ENCODE measurements at places on chromosomes 5 and 9.

DNA sequence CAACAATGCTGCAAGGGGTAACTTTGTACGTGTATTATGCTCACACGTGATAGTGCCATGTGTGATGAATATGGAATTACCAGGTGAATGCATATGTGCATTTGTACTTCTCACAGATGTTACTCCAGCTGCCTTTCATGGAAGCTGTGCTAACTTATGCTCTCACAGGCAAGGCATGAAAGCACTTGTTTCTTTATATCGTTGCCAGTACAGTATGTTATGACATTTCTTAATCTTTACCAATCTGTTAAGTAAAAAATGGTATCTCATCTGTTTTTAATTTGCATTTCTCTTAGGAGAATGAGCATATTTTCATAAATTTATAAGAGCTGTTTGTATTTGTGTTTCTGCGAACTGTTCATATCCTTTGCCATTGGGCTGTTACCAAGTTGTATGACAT, 311.8 kb upstream of the DMRT1 start:
- no peak for DNase-seq

- DNase-seq, result no peak
Observed at GRCh38 chr9:94526951-94527350, 27.9 kb upstream of the PCAT7 start.

- no peak for DNase-seq
Observed at GRCh38 chr5:133993185-133993936, 11.4 kb downstream of the VDAC1 start.

- no peak for DNase-seq
Observed at GRCh38 chr5:54837981-54838380, 147.4 kb downstream of the ESM1 start.

DNA sequence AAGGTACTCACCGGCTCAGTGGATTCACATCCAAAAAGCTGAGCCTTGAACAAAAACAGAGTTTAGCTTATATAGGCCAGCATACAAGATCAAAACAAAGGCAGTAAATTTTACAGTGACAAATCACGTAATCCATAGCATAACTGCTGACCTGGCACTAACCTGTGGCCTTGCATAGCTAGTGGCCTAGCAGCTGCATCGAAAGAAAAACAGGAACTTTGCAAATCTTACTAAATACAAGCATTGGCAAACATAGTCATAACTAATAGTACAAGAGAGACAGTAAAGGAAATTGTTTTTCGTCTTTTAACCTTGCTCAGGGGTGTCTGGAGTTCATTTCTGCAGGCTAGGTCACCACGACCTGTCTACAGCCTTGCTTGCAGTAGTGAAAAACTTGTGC, 4.8 kb downstream of the HSDL2 start:
- DNase-seq, result no peak

DNA sequence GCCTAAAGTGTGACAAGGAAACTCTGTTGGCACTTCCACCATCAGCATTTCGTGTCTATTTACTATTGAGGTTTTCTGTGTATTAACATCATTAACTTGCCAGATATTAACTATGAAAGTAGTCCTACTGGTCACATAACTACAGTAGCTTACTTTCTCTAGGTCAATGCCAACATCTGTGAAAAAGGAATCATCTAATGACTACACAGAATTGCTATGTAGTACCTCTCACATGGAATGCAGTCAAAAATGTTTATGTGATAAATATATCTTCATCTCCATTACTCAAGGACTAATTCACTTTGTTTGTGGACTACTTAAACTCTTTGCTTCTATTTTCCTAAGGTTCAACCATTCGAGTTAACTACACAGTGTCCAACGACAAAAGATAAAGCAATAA, 2.1 kb downstream of the SCAI start:
- DNase-seq, result no peak

DNA sequence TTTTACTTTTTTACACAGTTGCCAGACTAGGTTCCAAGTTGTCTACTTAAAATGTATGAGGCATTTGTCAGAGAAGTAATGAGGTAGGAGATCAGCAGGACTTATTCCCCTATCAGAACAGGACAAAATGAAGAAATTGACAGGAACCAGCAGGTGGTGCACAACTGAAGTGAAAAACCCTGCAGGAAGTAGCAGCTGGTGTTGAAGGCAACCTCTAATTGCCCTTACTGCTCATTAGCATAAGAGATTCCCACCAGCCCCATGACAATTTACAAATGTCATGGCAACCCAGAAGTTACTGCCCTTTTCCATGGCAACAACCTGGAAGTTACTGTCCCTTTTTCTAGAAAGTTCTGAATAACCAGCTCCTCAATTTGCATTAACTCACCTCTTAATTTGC, 5.4 kb downstream of the PCDHB15 start:
- no peak for DNase-seq

DNA sequence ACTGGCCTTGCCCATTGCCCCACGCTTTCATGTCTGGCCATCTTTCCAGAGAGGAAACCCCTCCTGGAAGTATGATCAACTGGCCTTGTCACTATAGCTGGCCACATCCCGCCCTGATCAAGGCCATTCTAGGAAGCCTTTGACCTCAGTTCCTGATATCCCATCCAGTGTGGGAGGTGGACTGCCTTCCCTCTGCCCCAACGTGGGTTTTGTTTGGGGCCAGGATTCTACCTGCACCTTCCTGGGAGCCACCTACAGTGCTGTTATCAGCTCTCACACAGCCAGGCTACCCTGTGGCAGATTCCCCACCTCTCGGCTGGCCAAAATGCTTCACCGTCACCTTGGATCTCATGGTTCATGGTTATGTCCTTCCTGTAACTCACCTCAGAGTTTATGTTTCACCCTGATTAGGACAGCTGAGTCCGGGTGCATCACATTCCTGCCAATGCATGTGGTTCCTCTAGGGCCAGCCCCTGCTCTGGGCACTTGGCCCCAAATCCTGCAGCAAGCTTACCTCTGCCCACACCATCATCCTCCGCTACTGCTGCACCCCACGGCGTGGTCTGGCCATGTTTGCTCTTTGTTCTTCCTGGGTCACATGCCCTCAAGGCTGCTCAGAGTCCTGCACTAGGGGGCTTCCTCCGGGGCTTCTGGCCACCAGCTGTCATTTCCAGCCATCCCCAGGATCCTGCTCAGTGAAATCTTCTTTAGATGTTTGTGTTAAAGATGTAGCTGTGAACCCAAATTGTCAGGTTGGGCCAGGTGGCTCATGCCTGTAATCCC, 24.2 kb upstream of the S1PR3 start:
- DNase-seq, result no peak

DNA sequence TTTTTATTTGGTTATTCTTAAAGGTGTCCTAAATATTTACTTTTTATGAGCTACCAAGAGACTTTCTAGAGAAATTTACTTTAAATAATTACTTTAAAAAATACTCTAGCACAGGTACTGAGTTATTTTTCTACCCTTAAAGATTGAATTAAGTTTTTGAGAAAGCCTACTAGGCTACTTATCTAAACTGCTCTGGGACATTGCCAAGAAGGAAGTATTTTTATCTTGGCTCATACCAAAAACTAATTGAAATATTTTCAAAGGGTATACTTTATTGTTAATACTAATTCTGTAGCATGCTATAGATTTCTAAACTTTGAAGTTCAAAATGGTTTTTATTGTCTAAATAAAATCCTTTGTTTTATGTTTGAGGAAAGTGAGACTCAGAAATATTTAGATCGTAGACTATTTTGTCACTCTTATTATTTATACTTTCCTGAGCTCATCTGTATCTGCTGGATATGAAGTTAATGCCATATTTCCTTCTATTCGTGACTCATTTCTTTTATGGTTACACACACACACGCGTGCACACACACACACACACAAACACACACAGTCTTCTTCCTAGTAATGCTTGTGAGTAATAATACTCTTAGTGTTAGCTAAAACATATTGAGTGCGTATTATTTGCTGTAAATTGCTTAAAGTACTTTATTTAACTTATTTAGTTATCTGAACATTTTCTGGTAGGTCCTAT, 89.5 kb downstream of the MAN2A1 start:
- DNase-seq, result no peak

DNA sequence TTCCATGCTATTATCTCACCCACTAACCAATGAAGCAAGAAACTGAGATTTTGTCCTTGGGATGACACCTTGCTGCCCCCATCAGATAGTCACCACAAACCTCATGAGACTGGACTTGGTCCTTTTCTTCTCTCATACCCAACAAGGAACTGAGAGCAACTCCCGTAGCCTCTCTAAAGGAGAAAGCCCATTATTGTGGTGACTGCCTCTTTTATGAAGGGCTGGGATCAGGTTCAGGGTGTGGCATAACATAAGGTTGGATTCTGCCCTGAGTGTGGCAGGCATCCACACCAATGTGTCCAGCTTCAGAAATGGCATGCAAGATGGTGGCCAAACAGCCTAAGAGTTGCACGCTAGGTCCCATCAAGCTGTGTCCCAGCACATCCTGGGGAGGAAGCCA, 1.3 kb upstream of the ACTL7A start:
- no peak for DNase-seq

DNA sequence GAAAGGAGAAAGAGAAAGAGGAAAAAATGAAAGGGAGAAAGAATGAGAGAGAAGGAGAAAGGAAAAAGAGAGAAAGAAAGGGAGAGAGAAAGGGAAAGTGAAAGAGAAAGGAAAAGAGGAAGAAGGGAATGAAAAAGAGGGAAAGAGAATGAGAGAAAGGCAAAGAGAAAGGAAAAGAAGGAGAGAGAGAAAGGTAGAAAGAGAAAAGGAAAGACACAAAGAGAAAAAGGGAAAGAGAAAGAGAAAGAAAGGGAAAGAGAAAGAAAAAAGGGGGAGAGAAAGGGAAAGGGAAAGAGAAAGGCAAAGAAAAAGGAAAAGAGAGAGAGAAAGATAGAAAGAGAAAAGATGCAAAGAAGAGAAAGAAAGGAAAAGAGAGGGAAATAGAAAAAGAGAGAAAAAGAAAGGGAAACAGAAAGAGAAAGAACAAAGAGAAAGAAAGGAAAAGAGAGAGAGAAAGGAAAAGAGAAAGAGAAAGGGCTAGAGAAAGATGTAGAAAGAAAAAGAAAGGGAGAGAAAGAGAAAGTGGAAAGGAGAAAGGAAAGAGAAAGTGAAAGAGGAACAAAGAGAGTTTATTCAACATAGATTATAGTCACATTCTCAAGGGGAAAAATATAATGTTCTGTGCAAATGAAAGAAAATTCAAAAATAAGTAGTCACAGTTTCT, 165.2 kb downstream of the TMEM38B start:
- no peak for DNase-seq

GRCh38 chr9:107734256-107735013, 244.9 kb upstream of the KLF4 start:
- no peak for DNase-seq

GRCh38 chr5:96096724-96097123, 135.1 kb upstream of the ELL2 start:
- no peak for DNase-seq

DNA sequence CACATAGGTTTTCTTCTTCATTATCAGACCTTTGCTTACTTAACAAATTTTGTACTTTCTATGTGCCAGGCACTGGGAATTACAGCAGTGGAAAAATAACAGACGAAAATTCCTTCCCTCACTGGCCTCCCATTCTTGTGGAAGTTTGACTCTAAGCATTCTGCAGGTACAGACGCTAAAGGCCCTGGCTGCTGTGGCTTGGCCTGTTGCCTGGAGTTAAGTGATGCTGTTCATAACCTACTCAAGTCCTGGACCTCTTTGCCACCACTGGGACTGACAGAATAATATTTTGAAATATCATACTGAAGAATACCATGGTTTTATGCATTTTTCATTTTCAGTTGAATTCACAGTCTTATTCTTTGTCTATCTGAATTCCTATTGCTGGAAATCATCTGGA, 97.3 kb upstream of the SPATA31C2 start:
- DNase-seq, result no peak

DNA sequence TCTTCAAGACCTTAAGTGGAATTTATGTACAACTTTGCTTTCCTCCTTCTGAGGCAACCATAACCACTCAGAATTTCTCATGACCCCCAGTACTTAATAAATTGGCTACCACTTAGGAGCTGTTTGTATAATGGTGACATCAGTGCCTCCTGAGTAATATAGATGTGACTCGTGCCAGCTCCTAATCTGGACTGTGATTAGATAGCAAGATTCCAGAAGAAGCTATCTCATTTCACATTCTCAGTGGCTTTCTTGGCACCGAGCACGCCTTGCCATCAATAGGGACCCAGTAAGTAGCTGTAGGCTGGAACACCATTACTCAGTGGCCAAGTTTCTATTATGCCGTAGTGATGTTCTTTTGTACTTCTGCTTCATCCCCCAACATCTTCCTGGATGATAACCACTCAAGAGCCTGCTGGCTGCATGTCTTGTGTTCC, 228.8 kb downstream of the CD180 start:
- DNase-seq, result no peak

GRCh38 chr5:154478224-154478565, at the start of gene HAND1:
TSS of gene HAND1 (minus strand) at chr5:154478227. CDS start at chr5:154478008, 219 bp downstream.
- no peak for DNase-seq

- DNase-seq, result no peak
Observed at GRCh38 chr9:76707510-76707909, 56.7 kb upstream of the PCA3 start.

GRCh38 chr5:175129121-175129520, 314.9 kb downstream of the DRD1 start:
- DNase-seq, result no peak

GRCh38 chr5:36728697-36729543, 122.5 kb downstream of the SLC1A3 start:
- peak; percentile 87 for DNase-seq

DNA sequence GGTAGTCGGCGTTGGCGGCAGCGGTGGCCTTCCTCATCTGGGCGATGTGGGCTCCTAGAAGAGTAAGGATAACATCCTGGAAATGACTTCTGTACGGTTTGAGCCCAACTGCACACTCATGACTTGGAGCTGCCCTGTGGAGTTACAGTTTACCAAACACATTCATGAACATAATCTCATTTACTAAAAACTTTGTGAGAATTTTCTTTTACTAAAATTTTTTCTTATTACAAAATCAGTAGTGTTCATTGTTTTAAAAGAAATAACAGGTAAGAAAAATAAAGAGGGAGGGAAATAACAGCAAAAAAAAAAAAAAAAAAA, 5.3 kb downstream of the FOXE1 start:
- DNase-seq, result no peak

DNA sequence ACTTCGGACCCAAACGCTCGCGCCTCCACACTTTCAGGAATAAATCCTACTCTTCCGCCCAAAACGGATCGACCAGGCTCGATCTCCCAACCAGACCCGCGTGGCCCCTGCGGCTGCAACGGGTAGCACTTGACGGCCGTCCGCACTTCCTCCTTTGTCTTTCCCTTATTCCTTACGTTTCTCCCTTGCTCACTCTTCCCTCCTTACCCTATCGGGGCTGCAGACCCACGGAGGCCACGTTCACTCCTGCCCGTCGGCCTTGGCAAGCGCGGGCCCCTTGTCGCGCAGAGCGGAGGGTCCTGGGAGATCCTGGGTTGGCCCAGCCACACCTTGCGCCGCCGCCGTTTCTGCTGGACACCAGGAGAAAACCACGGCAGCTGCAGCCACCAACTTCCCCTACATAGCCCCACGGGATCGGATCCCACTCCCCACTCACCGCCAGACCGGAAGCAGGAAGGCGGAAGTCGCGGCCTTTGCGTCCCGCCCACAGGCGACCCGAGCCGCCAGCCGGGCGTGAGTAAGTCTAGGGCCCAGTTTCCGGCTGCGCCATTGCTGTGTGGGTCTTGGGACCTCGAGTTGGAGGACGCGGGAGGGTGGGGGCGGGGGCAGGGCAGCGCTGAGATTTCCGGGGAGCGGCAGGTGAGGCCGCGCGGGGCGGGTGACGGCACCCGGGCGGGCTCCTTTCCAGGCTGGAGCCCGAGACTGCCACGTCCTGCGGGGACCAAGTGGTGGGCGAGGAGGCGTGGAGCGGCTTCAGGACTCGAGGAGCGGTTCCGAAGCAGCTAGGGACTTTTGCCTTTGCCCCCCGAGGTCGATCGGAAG, at the start of gene SMIM15:
TSS of gene SMIM15 (minus strand) at position 459 of the 822 bp plus-strand sequence. CDS start 2,297 bp downstream, outside the sequence.
- DNase-seq, result peak; percentile 81
